Foreskin fibroblast (primary cell): ENCODE measurements at places on chromosomes 13 and 19.

GRCh38 chr13:54198911-54199310, 1170.3 kb downstream of the OLFM4 start:
- DNase-seq = no peak

- DNase-seq = no peak
Observed at GRCh38 chr13:21176982-21177284, 475 bp downstream of the MRPL57 start.

- DNase-seq = peak; percentile 16
Observed at GRCh38 chr19:8607386-8607785, 3.1 kb downstream of the ADAMTS10 start.

DNA sequence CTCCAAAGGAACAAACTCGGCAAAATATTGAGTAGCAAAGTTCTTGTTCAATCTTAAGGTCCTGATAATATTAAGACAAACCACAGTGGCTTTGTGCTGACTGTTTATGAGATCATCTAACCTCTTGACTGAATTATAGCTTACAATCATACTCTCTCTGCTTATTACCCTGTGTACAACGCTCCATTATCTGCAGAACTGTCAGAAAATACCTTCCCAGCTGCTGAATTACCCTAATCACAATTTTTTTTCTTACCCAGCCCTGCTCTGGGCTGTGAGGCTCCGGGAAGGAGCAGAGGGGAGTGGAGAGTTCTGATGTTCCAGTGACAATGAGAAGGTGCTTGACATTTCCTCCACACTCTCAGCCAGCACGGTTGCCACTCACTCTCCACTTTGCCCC, 64.8 kb downstream of the DCT start:
- DNase-seq = no peak

DNA sequence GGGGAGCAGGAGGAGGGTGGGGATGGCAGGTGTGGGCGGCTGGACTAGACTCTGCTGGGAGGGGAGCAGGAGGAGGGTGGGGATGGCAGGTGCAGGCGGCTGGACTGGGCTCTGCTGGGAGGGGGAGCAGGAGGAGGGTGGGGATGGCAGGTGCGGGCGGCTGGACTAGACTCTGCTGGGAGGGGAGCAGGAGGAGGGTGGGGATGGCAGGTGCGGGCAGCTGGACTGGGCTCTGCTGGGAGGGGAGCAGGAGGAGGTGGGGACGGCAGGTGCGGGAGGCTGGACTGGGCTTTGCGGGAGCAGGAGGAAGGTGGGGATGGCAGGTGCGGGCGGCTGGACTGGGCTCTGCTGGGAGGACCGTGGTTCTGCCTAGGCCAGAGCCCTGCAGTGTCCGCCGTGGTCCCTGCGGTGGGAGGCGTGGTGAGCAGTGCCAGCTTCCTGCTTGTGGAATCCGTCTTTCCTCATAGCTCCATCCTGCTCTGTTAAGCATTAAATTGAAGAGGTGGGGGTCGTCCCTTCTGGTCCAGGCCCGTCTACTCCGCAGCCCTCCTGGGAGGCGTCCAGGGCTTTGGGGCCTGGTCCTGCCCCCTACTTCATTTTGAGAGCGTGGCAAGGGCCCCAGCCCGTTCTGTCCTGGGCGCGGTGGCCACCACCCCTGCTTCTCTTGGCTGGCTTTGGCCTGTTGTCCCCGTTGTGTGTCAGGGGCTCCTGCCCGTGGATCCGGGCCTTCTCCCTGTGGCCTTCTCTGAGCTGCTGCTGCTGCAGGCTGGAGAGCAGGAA, 4.7 kb downstream of the SPPL2B start:
- DNase-seq = no peak

- no peak for DNase-seq
Observed at GRCh38 chr19:16258440-16258903, 60.8 kb downstream of the AP1M1 start.
